ENCODE measurements at places on chromosomes 13 and 19.

DNA sequence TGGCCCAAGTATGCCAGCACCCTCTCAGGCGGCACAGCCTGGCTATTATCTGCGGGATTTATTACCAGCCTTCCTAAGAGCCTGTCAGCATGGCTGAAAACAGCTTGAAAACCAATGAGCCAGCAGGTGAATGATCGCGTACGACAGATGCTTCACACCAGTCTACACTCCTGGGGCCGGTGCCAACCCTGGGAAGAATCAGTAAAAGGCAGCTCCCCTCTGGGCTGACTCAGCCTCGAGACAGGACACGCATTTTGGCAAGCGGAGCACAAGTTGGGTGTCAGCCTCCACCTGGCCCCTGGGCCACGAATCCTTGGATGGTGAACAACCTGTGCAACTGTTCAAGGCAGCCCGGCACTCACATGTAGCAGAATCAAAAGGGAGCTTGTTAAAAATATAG lies 15.6 kb downstream of the EMP3 start:
- no peak for DNase-seq

DNA sequence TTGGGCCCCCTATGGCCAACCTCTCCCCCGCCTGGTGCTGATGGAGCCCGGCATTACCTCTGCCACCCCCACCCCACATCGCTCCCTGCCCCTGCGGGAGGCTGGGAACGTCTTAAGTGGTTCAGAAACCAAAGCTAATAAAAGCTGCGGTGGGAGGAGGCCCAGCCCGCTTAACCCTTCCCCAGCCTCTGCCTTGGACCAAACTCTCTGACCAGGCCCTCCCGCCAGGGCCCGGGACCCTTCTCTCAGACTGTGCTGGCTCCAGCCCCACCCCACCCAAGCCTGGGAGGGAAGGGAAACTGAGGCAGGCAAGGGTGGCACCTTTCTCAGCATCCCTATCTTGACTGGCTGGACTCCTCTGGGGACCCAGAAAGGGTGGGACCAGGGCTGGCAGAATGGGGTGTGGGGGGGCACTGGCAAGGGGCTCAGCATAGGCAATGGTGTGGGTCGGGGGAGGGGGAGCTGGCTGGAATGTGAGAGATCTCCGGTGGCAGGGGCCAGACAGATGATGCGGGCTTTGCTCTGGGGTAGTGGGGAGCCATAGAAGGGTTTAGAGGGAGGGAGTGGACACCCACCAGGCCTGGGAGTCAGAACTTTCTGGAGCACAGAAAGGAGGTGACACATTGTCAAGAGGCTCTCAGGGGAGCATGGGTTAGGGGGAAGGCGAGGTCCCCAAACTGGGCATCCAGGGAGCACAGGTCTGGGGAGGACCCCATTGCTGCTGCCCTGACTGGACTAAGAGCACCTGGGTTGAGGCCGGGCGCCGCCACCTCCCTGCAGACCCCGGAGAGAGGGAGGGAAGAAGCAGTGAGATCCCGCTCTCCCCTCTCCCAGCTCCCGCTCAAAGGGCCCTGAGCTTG lies 21.9 kb downstream of the SMIM24 start:
- no peak for DNase-seq

DNA sequence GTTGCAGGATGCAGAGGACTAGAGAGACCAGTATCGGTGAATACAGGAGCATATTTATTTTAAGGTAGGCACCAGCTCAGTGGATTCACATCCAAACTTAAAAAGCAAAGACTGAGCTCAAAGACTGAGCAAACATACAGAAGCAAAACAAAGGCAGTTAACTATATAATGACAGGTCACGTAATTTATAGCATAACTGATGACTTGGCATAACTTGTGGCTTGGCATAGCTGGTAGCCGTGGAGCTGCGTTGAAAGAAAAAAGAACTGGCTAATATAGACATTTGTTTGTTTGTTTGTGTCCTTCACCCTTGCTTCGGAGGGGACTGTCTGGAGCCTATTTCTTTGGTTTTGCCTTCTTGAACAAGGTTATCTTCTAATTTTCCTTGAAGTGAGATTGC lies 33.7 kb downstream of the ZNF493 start:
- no peak for DNase-seq

GRCh38 chr19:5913739-5914357 lies at the start of gene CAPS:
Gene CAPS, plus strand, starts transcription at chr19:5914254. Its CDS starts 153 bp downstream, at chr19:5914407.
- DNase-seq: no peak

GRCh38 chr19:29687244-29687896 lies 22.1 kb downstream of the PLEKHF1 start:
- no peak for DNase-seq

DNA sequence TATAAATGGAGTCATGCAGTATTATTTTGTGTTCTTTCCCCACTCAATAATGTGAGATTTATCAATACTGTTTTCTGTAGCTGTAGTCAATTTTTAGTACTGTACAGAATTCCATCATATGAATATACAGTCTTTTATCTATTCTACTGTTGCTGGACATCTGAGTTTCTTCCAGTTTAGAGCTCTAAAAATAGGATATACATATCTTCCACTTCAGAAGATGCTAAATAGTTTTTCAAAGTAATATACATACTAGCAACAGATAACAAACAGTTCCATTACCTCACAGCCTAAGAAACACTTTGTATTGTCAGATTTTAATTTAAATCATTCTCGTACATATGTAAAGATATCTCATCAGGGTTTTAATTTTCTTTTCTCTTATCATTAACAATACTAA lies 149.6 kb downstream of the UGGT2 start:
- DNase-seq: no peak

- no peak for DNase-seq
Measured at GRCh38 chr13:24133021-24133795, 27.3 kb upstream of the SPATA13 start.

DNA sequence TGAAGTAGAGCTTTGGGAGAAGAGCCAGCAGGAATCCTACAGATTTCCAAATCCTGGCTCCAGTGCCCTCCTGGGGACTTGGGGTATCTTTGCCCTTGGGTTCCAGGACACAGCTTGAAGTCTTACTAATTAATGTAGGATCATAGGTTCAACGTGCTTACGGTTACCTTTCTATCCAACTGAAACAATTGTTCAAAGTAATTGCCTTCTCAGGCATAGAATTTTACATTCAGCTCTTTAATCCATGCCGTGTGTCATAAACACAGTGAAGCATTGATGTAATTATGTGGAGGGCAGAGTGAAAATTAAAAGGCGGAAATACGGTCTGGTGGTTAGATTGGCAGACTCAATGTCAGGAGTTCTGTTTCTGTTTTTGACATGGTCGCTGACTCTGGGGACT lies 170.4 kb downstream of the COG6 start:
- no peak for DNase-seq

- no peak for DNase-seq
Measured at GRCh38 chr13:20148501-20149183, 12.2 kb downstream of the GJA3 start.

GRCh38 chr13:112815871-112816270 lies 126.0 kb downstream of the ATP11A start:
- DNase-seq: no peak

DNA sequence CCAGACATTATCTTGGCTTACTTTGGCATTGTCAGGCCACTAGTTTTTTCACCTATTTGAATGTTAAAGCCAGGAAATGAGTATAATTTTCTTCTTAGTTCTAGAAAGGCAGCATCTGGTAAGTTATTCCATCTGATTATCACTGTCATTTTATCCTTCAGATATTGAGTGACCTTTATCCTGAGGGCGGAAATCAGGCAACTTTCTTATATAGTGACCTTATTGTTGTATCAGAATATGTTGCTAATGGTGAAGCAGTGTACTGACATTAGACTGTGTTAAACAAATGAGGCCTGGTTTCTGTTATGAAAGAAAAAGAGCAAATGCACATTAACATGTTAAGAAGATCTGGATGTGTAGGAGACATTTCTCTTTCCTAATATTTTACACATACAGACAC lies 5.4 kb upstream of the NDFIP2 start:
- no peak for DNase-seq

DNA sequence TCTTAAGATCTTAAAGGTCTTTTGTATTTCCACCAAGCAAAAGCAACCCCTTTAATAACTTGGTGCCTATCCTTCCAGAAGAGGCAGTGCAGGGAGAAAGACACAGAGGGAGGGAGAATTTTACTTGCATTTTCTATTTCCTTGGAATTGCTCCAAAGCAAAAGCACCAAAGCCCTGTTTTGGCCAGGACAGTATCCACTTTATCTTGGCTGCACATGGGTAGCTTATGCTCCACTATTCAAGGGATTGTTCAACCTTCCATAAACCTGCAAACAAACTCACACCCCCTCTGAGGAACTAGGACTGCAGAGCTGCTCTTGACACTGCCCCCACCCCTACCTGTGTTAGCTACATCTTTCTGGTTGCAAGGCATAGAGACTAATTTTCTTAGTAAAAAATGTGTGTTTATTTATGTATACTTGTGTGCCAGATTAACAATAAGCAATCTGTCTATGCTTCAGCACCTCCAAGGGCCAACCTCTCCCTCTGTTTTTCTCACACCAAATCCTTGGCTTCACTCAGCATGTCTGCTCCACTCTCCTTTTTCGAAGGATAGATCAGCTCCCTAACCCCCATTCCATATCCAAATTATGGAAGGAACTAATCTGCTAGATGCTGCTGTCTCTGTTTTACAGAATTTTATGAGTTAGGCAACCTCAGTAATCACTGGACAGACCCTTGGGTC lies 68.1 kb upstream of the KLF12 start:
- DNase-seq: no peak

DNA sequence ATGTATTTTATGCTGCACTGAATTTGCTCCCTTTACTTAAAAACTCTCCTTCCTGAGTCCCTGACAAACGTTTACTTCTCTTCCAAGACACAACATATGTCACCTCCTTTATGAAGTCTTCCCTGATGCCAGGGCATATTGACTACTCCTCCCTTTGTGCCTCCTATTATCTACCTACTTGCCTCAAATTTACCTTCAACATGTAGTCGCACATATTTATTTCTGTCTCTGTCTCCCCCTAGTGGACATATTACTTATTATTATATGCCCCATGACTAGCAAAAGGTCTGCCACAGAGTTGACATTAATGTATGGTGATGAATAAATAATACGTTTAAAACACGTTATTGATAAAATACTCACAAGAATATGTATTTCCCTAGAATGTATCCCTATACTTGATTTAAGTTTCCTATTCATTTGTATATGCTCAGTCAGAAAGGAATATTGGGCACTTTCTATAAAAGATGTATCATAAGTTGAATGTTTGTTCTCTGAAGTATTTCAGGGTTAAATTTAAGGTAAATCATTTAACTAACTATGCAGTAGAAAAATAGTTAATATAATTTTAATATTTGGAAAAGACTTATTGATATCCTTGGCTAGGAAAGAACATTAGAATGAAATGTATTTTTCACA lies 250.3 kb upstream of the ATXN8OS start:
- DNase-seq: no peak

DNA sequence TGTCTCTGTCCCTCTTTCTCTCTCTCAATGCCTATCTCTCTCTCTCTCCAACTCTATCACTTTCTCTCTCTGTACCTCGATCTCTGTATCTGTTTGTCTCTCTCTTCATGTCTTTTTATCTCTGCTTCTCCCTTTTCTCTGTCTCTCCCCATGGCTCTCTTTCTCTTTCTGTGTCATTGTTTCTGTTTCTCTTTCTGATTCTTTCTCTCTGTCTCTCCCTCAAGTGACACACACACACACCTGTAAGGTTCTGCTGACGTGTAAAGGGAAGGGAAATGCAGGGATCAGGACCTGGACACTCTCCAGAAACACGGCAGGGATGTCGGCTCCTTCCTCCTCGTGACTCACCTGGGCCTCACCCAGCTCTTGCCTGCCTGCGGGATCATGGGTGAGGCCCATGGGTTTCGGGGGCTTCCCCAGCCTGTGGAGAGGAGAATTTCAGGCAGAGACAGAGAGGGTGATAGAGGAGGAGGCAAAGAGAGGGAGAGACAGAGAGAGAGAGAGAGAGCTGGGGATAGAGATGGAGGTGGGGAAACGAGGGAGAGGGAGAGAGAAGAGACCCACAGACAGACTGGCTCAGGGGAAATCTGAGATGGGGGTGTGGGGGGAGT lies 5.4 kb upstream of the PLAUR start:
- no peak for DNase-seq

GRCh38 chr19:6589711-6590257 lies 1.2 kb downstream of the CD70 start:
- no peak for DNase-seq

GRCh38 chr13:75749407-75749806 lies 113.3 kb downstream of the LMO7 start:
- no peak for DNase-seq

DNA sequence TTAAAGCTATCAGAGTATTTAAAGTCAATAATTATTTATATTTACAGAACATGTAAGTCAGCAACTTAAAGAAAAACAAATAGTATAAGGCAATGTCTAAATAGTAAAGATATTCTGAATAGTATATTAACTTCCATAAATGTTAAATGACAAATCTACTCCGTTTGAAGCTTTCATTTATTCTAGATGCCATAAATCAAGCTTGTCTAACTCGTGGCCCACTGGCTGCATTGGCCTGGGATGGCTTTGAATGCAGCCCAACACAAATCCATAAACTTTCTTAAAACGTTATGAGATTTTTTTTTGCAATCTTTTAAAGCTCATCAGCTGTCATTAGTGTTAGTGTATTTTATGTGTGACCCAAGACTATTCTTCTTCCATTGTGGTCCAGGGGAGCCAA lies 1117.1 kb upstream of the PCDH9 start:
- no peak for DNase-seq

- DNase-seq: no peak
Measured at GRCh38 chr13:83272076-83272475, 610.2 kb downstream of the SLITRK1 start.

DNA sequence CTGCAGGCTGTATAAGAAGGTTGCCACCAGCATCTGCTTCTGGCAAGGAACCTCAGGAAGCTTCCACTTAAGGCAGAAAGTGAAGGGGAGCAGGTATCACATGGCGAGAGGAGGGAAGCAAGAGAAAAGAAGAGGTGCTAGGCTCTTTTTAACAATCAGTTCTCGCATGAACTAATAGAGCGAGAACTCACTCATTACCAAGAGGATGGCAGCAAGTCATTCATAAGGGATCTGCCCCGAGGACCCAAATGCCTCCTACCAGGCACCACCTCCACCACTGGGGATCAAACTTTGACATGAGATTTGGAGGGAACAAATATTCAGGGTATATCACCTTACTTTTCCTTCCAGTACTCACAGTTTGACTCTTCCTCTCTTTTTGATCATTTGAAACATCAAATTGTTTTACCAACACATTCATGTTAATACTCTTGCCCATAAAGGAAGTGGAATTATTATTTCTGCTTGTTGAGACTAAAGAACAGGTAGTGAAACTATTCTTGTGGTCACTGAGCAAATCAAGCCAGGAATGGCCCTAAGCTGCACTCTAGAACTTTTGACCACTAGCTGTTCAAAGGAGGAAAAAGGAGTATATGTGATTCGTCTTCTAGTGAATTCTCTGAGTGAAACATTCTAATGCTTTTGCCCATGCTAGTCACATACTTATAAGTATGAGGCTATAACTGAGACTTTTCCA lies 45.0 kb downstream of the LACC1 start:
- DNase-seq: no peak

DNA sequence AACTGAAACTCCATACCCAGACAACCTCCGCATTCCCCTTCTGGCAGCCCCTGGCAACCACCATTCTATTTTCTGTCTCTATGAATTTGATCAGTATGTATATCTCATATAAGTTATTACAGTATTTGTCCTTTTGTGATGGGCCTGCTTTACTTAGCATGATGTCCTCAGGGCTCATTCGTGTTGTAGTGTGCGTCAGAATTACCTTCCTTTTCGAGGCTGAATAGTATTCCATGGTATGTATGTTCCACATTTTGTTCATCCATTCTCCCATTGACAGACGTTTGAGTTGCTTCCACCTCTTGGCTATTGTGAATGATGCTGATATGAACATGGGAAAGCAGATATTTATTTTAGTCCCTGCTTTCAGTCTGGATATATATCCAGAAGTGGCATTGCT lies 5.0 kb downstream of the PLEKHF1 start:
- DNase-seq: no peak
